ENCODE measurements at places on chromosomes 13 and 19.

- no peak for DNase-seq
These were observed 1.8 kb downstream of the PTGER1 start for GRCh38 chr19:14473073-14473977.

GRCh38 chr13:68019901-68020300, 789.8 kb upstream of the PCDH9 start:
- DNase-seq, result no peak

DNA sequence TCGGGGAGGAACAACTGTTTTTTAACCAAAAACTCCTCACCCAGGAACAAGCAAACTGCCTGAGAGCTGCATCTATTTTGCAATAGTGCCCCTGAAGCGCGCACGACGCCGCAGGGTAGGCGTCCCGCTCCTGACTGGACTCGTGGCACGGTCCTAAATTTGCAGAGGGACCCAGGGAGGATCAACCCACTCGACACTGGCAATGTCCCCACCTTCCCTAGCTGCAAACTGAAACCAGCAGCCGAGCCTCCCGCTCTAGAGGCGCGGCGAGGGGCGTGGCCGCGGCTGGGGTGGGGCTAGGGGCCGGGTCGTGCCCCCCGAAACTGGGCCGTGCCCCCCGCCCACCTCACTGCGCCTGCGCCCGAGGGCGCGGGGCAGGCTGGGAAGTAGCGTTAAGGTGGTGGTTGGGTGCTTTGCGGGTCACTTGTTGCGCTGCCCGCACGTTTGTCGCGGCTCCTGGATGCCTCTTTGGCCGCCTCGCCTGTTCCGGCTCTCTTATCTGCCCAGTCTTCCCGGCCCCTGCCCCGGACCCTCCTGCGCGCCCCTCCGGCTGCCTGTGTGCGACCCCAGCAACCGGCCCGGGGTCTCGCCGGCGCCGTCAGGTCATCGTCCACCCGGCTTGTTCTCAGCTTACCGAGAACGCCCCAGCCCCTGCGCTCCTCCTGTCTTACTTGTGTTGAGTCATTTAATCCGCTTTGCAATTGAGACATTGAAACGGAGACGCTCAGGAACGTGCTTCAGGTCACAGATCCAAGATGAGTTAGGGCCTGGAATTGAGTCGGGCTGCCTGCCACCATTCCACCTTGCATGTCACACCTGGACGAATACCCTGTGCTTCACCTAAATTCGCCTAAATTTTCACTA, 37.9 kb upstream of the LSM14A start:
- peak; percentile 83 for DNase-seq

GRCh38 chr13:39016087-39016486, 21.8 kb downstream of the PROSER1 start:
- peak; percentile 27 for DNase-seq

DNA sequence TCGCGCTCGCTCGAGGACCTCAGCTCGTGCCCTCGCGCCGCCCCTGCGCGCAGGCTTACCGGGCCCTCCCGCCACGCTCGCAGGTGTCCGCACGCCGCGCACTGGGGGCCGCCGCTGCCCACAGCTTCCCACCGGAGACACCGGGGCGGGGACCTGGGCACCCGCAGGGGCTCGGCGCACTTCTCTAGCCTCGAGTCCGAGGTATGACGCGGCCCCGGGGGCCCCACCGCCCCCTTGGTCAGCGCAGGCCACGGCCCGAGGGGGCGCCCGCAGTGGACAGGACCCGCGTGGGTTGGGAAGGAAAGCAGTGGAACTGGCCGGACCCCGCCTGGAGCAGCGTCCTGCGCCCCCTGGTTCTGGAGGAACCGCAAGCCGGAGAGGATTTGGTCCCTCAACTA, 2.1 kb upstream of the GRWD1 start:
- DNase-seq, result no peak

GRCh38 chr19:44609219-44609618, 4.1 kb upstream of the IGSF23 start:
- DNase-seq, result no peak

GRCh38 chr19:19444681-19445155, 39.2 kb downstream of the GATAD2A start:
- DNase-seq, result no peak

GRCh38 chr13:83216479-83217245, 665.6 kb downstream of the SLITRK1 start:
- DNase-seq, result no peak

DNA sequence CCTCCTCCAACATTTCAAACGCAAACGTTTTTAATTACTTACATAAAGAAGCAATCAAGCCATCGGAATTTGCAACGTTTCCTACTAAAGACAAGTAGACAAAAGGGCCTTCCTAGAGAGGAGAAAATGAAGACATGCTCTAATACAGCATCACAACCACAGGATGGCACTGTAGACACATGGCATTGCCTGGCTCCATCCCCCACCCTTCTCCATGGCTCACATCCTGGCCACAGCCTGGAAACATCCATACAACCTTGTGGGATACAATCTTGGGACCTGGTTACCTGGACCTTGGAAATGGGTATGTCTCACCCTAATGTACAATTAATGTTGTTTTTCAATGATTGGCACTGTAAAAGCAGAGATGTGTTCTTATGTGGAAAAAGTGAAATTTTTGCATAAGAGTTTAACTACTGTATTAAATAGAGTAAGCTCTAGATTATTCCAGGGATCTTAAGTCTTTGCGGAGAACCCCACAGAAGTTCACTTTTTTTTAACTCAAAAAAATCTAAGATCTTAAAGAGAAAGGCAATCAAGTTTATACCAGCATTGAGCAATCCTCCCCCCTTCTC, 21.5 kb downstream of the EBPL start:
- DNase-seq, result peak; percentile 89

DNA sequence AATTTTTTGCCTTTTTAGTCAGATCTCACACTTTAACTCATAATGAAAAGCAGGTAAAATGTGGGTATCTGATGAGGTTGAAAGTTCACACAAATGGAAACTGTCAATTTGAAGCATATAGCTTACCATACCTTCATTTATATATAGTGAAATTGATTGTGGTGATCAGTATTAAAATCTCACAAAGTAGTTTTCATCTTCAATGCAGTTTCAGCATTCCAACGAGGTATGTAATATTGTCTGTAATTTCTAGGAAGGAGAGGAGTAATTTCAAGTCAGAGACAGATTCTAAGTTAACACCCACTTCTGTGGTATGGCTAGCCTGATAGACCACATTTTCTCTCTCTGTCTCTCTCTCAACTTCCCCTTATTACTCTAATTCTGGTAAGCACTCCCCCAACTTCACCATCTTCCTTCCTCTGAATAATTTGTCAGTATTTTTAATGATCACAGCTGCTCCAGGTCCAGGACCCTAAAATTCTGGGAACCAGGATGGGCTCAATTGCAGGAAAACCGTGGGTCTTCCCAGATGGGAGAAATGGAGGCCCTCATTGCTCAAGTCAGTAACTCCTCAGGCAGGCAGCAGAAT, 455.7 kb downstream of the FGF9 start:
- DNase-seq, result no peak

DNA sequence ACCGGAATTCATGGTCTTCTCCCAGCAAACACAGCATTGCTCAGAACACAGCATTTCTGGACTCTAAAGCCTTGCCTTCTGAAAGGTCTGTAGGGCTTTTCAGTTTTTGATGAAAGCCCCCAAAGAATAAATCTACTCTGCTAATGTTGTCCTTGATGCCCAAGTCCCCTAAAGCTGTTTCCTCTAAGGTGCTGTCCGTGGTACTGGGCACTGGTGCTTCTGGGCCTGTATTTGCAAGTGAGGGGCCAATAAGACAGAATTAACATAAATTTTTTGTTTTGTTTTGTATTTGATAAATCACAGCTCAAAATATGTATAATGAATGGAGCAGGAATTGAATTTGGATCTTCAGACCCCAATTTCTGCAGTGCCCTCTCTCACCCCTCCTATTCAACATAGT, 12.1 kb upstream of the LGALS13 start:
- no peak for DNase-seq

- no peak for DNase-seq
These were observed 116.3 kb downstream of the RAB20 start for GRCh38 chr13:110445183-110445582.

DNA sequence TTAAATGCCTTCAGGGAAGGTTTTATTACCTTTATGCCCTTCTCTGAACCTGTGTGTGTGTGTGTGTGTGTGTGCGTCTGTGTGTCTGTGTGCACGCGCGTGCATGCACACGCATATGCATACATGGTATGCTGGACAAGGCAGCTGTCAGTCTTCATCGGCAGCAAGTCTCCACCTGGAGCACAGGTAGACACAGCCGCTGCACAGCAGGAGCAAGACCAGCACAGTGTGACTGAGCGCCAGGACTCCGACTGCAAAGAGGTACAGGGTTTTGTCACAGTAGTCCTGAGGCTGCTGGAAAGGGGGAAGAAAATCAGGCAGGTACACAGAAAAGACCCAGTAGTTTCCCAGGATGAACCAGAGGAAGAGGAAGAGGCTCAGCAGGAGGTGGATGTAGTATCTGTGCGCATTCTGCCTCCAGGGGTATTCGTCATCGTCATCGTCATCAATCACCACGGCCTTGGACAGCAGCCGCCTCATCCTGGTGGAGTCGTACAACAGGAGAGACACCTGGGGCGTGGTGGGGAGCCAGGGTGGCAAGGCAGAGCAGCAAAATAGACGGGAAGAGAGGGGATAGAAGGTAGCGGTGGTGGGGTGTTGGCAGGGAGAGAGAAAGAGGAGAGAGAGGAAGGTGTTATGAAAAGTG, 12.8 kb upstream of the DHRS12 start:
- DNase-seq, result no peak

- DNase-seq, result peak; percentile 97
These were observed 11.1 kb downstream of the CIC start for GRCh38 chr19:42279902-42280814.

GRCh38 chr19:49057636-49058234, at the start of gene CGB7:
Gene CGB7 (minus strand): TSS chr19:49057749. CDS start chr19:49055375, 2,374 bp downstream.
- DNase-seq, result peak; percentile 15

GRCh38 chr13:111521030-111521429, 200.6 kb downstream of the TEX29 start:
- no peak for DNase-seq

- no peak for DNase-seq
These were observed 12.6 kb downstream of the FBXO46 start for GRCh38 chr19:45717983-45718650.

GRCh38 chr19:13579388-13580060, 73.2 kb upstream of the CACNA1A start:
- no peak for DNase-seq

GRCh38 chr19:51978882-51979281, 7.8 kb downstream of the ZNF350 start:
- DNase-seq, result no peak

DNA sequence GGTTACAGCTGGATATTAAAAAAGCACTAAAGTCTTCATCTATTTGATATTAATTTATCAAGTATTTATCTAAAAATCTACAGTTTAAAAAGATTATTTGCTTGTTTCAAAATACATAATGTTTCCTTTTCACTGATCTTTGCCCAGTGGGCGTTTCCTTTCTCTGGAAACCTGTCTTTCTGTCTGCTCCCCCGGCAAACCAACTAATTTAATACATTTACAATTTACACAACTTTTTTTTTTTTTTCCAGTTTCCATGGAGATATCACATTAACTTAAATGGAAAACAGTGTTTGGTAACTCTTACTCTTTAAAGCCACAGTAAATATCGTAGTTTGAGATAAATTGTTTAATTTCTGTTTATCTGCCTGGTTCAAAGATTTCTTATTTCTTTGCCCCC, 5.3 kb downstream of the GPC6 start:
- DNase-seq, result no peak

- no peak for DNase-seq
These were observed 27.6 kb upstream of the NEK3 start for GRCh38 chr13:52187029-52187423.

GRCh38 chr19:51372649-51373504, at the start of gene NKG7:
Gene NKG7 (minus strand): TSS chr19:51372654. CDS start chr19:51372535, 119 bp downstream.
- no peak for DNase-seq

DNA sequence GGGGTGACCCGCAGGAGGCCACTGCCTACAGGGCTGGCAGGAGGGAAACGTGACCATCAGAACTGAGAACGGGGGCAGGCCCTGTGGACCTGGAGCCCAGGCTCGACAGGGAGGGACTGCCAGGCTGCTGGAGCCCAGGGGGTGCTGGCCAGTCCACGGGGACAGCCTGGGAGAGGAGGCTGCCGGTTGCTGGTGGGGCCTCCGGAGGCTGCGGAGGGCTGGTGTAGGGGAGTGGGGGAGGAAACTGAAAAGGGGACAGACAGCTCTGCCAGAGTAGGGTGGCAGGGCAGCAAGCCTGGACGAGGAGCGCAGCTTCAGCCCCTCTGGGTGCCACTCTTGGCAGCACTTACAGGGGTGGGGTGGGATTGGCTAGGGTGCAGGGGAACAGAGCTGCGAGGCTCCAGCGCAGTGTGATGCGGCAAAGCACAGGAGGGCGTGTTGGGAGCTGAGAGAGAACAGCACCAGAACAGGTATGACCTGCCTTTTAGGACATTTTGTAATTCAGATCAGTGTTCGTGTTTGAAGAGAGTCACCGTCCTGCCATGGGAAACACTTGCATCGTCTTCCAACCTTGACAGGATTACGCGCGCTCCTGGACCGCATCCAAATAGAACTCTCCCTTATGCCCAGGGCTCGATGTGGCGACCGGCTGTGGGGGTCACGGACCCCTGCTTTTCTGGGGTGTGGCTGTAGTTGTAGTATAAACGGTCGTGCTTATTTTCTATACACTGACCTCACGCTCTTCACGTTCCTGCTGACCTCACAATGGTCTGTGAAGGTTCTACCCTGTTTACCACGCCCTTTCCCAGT, 19.9 kb upstream of the ARHGEF7 start:
- no peak for DNase-seq

DNA sequence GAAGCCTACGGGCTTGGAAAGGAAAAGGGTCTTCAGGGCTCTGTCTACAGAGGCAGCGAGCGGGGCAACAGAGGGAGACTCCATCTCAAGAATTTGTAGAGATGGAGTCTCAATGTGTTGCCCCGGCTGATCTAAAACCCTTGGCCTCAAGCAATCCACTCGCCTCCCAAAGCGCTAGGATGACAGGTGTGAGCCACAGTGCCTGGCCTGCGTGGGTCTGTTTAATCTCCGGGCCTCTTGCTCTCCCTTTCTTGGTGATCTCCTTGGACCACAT, 8.1 kb downstream of the RPS9 start:
- DNase-seq, result no peak

- DNase-seq, result no peak
These were observed 211.0 kb downstream of the SLC7A1 start for GRCh38 chr13:29384466-29384865.

GRCh38 chr13:20188667-20189553, 3.8 kb downstream of the GJB2 start:
- no peak for DNase-seq

All from Ammon's horn (tissue), 1 donor.